NCI-H82 (cell line): ENCODE measurements at places on chromosomes 13 and 19.
A peak's percentile ranks its signal among the peaks of the same experiment; 100 is the strongest.

- no peak for DNase-seq
Measured at GRCh38 chr19:1584500-1585242, 8.0 kb downstream of the MBD3 start.

- DNase-seq = no peak
Measured at GRCh38 chr13:44046428-44046827, 166.7 kb downstream of the LACC1 start.

DNA sequence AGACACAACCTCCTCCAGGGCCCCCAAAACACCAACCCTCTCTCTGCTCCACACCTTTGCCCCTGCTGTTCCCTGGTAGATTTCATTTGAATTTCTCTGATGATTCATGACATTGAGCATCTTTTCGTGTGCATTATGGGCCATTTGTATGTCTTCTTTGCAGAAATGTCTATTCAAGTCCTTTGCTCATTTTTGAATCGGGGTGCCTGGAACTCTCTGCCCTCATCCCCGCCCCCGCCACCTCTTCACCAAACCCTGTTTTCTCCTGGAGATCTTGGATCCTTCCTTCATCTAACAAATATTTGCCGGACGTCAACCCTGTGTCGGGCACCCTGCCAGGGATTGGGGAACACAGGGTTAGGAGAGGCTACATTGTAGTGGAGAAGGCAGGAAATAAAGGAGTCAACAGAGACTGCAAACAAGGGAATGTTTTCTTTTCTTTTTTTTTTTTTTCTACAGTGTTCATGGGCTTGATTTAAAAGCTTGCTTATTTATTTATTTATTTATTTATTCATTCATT is 25.5 kb upstream of the SLC1A5 start:
- no peak for DNase-seq

GRCh38 chr13:72875233-72875632 is 93.3 kb downstream of the PIBF1 start:
- DNase-seq = no peak

DNA sequence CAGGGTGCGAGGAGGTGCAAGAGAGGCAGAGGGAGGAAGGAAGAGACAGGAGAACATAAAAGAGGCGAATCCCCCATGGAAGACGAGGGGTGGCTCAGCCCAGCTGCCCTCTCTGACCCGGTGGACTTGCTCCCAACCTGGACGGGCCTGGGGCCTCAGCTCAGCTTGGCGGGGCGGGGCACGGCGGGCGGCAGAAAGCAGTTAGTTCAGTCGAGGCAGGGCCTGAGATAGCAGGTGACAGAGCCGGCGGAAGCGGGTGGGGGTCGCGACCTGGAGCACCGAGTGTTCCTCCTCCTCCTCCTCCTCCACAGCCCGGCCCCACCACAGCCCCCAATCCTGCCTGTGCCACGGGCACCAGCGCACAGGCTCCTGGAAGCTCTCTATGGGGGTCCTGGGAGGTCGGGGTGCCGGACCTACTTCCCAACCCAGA is 7.0 kb upstream of the CACTIN start:
- DNase-seq = no peak

- DNase-seq = peak; percentile 63
Measured at GRCh38 chr19:18675779-18676178, 7.7 kb upstream of the CRTC1 start.

GRCh38 chr19:28316464-28316863 is 896.5 kb downstream of the UQCRFS1 start:
- no peak for DNase-seq

DNA sequence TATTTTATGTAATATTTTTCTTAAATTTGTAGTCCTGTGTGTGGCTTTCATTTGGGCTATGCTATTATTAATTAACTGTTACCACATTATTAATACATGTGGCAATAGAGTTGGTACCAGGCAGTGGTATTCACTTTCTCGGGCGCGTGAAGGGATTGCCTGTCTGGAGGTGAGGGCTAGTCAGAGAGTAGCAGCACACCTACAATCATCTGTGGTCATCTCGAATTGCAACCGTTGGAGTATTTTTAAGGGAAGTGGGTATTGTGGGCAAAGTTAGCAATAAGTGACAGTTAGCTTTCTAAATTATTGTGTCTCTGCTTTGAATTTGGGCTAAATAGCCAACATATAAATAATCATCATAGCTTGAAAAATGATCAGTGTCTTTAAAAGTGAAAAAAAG is 20.0 kb upstream of the GPR18 start:
- DNase-seq = no peak

DNA sequence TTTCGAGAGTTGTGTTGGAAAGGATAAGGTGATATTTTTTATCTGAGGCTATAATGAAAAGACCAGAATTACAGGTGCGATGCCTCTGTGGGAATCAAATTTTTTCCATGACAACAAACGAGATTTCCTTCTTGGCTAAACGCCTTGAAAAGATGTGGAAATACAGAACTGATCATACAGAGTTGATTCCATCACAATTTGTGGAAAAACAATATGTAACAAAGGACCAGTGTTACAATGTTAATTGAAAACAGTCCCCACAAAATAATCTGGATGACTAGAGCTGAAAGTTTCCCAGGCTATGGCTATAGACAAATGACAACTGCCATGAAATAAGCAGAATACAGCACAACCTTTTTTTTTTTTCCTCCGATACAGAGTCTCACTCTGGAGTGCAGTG is 628.9 kb downstream of the DIAPH3 start:
- no peak for DNase-seq

DNA sequence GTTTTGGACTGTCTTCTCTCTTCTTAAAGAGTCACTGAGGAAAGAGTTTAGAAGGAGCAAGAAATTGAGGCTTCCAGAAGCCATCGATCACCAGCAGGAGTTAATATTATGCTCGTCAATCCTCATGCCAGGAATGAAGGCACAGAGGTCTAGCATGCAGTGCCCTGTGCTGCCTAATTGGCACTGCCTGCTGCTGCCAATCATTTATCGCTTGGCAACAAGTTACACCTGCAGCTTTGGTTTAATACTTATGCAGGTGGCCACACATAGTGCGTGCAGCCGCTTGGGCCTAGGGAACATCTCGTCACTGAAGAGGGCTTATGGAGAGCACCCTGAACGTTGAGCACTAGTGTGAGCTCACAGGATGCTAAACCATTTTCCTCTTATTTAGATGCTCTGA is 2.7 kb upstream of the SOX1 start:
- DNase-seq = no peak

- DNase-seq = peak; percentile 38
Measured at GRCh38 chr19:1041835-1042685, 2.2 kb downstream of the ABCA7 start.

DNA sequence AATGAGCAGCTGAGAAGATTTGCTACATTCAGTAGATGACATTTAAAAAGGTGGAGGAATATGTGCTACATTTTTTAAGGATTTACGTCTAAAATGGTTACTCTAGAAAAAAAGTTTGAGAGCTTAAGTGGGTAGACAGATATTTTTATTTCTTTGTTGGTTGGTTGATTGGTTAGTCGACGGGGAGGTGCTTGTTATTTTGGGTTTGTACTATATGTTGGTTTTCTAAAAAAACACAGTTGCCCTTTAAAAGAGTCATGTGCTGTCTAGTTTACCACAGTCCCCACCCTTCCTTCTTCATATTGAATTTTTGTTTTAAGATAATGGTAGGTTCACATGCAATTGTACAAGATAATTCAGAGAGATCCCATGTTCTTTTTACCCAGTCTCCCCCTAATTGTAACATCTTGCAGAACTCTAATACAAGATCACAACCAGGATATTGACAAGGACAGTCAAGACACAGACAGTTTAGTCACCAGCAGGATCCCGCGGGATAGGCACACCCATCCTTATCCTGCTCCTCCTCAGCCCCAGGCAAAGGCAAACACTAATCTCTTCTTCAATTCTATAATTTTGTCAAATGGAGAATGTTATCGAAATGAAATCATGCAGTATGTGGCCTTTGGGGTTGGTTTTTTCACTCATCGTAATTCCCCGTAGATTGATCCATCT is 171.4 kb downstream of the FOXO1 start:
- DNase-seq = no peak

DNA sequence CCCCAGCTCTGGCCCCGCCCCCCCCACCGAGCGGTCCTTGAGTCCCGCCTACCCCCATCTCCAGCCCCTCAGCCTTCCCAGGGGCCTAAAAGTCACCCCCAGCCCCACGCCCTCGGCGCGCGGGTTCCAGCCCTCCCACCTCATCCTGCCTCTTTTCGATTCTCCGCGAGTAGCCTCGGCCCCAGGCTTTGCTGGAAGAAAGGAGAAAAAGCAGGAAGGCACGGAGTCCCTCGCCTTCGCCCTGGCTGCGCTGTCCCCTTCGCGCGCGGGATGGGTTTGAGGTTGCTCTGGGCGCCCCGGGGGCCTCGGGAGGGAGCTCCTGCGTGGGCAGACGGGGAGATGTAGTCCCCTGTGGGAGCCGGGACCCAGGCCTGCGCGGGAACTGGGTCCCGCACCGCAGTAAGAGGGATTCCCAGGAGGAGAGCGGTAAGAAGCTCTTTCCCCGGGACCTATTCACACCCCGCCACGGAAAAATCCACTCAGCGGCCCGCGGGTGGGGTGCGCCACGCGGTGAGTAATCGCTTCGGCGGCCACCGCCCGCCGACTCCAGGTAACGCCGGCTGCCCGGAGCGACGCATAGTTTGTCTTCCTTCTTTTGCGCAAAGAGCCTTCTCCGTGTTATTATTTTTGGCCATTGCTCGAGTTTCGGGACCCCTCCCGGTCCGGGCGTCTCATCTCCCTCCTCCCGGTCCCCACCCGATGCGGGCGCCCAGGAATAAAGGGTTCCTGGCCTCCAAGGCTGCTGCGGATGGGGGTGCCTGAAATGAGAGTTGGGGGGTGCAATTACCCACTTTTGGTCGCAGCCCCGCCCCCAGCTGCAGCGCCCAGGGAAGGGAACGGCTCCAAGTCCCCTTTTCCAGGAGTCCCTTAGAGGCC is 865 bp upstream of the CRLF1 start:
- DNase-seq = no peak

- DNase-seq = no peak
Measured at GRCh38 chr19:443005-443404, 17.8 kb downstream of the SHC2 start.

GRCh38 chr13:49649963-49650312 is 21.6 kb downstream of the ARL11 start:
- DNase-seq = peak; percentile 21

DNA sequence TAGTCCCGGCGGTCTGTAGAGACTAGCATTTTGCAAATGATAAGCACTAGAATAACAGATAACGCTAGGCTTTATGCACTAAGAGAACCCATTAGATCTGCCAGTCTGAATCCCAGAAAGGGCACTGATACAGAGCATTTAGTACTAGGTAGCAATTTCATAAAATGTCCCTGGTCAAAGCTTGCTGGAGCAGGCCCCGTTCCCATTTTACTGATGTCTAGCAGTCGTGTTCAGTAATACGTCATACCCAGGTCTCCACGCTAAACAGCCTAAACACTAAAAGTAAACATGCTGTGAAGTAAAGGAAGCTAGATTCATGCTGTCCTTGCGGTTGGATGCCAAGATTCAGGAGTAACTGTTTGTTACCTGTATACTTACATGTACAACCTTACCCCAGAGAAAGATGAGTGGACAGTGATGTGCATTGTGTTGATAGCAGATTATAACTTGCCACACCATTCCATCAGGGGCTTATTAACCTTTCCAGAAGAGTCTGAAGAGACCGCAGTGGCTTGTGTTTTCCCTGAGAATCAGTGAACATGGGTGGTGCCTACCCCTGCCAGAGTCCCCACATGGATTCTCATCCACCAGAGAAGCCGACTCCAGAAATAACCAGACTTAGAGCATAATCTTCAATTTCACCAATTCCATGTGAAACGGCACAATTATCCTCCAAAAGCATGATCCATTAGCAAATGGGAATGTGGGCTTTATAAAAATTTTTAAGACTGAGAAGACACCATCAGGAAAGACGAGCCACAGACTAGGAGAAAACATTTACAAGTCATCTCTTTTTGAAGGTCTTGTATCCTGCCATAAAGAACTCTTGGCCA is 3.4 kb upstream of the RPS11 start:
- DNase-seq = peak; percentile 78
